ENCODE measurements at places on chromosomes 11 and 22.

GRCh38 chr22:42991010-42991651 is 23.8 kb downstream of the PACSIN2 start:
- DNase-seq, result no peak

DNA sequence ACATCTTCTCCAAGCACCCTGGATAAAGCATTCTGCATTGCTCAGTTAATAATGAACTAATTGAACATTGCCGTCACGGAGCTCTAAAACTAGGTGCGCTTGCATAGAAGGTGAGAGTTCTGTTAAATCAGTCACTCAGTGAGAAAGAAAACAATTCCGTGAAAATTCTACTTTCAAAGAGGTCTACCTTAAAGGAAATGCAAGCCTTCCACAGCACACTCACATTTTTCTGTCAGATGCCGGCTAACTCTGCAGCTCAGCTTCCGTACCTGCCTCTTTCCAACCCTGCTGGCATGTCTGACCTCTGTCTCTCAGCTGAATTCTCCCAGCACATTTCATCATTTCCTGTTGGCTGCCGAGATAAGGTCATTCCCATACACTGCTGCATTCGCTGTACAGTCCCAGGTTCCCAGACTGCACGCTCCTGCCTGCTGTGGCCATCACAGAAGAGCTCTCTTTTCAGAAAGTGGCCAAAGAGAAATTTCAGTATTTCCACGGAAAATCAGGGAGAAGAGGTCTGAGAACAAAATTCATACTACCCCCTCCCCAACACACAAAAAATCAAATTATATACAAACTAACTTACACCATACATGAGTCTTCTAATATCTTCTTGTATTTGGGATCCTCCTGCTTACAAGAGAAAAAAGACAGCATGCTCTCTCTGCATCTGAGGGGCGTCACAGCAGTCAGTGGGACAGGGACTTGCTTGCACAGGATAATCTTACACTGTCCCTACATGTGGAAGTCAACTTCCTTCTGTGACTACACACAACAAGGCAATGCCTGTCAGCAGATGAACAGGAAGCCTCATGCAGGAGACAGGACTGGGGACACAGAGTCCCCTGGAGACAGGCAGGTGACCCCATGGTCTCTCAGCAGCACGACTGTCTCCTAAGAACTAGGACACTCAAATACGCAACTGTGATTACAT is 55.1 kb downstream of the PACSIN2 start:
- no peak for DNase-seq

DNA sequence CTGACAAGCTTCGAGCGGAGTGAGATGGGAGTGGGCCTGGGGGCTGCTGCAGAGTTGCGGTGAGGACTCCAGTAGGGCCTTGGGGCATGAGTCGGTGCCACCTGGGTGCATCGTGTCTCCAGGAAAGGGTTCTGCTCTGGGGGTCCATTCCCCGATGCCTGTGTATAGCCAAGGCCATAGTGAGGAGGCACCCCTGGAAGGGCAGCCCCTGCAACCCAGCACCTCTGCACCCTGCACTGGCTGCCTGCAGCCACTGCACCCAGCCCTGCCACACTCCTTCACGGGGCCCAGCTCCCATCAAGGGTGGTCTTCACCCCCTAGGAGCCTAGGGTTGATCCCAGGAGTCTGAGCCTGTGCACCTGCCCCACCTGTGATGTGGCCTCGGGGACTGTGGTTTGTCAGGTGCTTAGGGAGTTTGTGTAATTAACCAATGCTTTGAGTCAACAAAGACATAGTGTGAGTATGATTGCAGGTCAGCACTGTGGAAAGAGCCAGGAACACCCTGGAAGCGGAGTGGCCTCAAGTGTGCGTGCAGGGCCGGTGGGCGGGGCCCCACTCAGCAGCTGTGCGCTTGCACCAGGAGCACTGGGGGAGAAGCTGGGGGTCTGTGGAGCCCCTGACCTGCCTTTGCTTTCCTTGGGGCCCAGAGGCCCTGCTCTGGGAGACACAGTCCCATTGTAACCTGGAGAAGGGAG is 1299.3 kb downstream of the BRD1 start:
- DNase-seq, result no peak

DNA sequence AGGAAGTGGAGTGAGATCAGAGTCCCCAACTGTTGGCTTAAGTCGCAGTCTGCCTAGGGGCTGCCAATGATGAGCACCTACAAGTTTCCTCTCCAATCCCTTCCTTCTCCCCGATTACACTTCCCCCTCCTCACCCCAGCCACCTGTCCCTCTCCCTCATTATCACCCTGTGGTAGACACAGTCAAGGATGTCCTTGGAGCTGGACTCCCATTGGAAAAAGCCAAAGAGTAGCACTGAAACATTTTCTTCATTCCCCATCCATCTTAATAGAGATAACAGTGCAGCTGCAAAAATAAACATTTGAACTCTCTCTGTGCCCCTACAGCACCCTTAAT is 146.2 kb downstream of the DBX1 start:
- no peak for DNase-seq

DNA sequence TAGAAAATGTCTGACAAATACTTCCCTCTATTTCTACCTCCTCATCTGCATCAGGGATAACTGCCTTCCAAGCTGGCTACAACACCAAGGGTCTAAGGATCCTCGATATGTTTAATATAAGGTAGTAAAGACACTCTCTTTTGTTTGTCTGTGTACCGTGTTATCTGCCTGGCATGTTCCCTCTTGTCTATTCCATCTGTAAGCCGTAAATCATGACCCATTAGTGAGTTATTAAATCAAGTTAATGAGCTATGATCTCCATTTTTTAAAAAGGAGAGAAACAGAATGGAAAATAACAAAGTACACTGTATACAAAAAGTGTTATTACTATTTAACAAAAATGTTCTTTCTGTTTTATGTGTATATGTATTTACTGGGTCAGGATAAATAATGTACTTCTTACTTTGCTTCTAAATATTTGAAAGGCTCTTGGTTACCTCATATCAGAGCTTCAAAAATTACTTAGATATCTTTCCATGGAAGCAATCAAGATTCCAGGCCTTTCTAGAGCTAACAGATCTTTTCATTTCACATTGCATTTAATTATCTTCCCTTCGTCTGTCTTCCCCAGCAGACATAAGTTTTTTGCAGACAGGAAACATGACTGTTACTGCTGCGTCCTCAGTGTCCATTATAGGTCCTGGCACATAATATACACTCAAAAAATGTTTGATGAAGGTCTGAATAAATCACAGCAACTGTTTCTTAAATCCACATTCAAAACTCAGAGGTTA is 342.6 kb upstream of the CCDC90B start:
- DNase-seq, result no peak

DNA sequence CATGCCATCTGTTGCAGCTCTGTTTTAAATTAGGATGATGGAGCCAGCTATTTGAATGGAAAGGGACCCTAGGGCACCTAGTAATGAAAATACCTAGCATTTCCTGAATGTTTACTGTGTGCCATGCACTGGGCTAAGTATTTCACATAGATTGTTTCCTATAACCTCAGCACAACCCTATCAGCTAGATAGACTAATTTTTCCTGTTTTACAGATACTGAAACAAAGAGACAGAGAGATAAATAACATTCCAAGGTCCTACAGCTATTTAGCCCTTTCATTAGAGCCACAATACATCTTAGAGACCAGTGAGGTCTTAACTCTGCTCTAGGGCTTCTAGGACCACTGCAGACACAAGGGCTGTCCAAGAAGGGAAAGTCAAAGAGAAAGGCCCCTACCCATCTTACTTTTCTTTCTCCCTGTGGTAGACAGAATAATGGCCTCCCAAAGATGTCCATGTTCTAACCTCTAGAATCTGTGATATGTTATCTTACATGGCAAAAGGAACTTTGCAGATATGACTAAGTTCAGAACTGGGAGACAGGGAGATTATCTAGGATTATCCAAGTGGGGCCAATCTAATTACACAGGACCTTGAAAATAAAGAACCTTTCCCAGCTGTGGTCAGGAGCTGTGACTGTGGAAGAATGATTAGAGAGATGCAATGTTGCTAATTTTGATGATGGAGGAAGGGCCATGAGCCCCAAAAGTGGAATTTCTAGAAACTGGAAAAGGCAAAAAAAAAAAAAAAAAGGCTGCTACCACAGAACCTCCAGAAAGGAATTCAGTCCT is 157.0 kb downstream of the CCDC34 start:
- no peak for DNase-seq

GRCh38 chr22:47818496-47818895 is 1056.0 kb downstream of the TBC1D22A start:
- DNase-seq, result no peak

GRCh38 chr11:78223320-78223954 is 34.7 kb downstream of the USP35 start:
- peak; percentile 43 for DNase-seq

DNA sequence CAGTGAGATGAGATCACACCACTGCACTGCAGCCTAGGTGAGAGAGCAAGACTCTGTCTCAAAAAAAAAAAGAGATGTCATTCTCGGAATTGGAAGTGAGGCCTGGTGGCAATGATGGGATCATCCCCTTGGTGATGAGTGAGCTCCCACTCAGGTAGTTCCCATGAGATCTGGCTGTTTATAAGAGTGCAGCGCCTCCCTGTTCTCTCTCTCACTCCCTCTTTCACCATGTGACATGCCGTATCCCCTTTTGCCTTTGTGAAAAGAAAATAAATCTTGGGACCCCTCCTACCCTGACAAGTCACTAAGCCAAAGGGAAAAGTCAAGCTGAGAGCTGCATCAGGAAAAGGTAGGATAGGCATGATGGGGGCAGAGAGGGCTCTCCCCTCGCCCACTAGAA is 28.8 kb downstream of the ZNF70 start:
- no peak for DNase-seq

GRCh38 chr11:20061776-20062175 is 98.5 kb downstream of the DBX1 start:
- DNase-seq, result no peak

DNA sequence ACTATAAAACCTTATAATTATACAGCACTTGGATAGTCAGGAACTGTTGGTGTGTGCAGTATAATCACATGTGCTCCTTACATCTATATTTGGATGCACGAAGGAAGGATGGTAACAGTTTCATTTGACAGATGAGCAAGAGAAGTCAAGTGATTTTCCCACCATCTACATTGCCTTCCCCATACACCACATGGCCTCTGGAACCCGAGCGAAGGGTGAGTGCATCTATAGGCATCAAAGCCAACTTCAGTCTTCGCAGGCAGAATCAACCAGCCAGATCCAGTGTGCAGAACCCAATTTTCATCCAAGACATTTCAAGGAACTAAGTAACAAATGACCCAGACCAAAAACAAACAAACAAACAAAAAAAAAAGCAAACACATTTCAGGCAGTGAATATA is 85.1 kb upstream of the BLID start:
- DNase-seq, result no peak

DNA sequence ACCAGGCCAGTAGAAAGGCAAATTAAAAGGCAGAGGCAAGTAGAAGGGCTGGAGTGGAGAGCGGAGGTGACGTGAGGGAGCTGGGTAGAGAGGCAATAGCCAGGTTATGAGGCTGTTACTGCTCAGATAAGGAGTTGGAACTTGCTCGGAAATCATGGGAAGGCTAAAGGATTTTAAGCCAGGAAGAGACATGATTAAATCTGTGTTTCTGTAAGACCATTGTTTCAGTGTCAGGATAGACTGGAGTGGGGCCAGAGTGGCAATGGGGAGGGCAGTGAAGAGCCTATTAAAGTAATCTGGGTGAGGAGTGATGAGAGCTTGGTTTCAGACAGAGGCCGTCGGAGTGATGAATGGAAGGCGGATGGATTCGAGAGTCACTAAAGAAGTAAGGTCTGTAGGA is 39.0 kb downstream of the GRAMD1B start:
- DNase-seq, result no peak

- no peak for DNase-seq
Measured at GRCh38 chr11:12330485-12331231, 46.7 kb upstream of the PARVA start.

DNA sequence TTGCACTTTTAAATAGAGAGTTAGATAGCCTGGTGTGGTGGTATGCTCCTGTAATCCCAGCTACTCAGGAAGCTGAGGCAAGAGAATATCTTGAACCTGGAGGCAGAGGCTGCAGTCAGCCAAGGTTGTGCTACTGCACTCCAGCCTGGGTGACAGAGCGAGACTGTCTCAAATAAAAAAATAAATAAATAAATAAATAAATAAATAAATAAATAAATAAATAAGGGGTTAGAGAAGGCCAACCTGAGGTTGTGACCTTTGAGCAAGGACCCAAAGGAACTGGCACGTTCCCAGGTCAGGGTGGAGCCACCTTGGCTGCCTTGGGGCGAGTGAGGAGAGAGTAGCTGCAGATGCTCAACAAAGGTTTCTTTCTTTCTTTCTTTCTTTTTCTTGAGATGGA is 65.3 kb upstream of the TENM4 start:
- DNase-seq, result no peak

DNA sequence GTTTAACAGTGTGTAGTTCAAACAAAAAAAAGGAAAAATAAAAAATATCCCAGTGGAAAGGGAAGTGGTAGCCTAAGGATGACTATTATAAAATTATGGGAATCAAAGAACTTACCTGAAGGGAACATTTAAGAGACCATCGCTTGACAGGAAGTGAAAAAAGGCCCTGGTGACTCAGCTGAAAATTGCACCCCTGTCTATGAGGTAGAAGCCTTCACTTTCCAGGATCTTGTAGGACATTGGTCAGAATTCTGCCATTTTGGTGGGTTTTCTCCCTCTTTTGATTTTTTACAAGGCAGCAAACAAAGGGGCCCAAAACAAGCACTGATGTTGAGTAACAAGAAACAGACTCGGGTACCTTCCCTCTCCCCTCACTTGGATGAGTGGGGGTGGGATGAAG is 15.6 kb downstream of the DDX17 start:
- no peak for DNase-seq

DNA sequence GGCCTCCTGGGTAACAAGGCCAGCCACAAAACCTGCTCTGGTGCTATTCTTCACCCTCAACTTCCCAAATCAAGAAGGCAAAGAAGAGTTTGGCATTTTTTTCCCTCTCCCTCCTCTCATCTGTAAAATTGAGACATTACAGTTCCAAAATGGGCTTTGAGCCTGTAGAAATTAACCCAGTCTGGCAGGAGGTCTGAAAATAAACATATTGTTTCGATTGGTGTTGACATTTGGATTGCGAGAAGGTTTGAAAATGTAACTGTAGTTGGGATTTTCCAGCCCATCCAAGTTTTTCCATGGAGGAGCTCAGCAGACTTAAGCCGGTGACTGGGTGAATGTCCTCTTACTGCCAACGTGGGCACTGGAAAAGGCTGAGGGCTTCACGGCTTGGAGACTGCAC is 35.0 kb upstream of the ALX4 start:
- no peak for DNase-seq

- DNase-seq, result no peak
Measured at GRCh38 chr11:73277467-73277866, 5.3 kb downstream of the P2RY6 start.

DNA sequence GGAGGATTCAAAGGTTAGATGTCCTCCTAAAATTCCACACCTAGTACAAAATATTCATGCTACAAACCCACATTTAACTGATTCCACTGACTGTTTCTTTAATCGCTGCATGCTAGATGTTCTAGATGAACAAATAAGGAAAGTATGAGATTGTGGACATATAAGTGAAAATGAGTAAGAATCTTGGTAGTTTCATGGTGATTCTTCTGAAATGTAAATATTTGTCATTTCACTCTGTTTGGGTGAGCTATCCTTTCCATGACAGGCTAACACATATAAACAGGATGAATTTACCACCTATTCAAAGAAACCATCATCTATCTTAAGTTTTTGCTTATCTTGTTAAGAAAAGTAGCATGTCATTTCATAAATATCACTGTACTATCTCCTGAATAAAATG is 14.8 kb downstream of the OR5B3 start:
- DNase-seq, result no peak

GRCh38 chr11:8745431-8746253 is 63.0 kb downstream of the RPL27A start:
- no peak for DNase-seq
